ENCODE measurements at places on chromosomes 2 and 18.

DNA sequence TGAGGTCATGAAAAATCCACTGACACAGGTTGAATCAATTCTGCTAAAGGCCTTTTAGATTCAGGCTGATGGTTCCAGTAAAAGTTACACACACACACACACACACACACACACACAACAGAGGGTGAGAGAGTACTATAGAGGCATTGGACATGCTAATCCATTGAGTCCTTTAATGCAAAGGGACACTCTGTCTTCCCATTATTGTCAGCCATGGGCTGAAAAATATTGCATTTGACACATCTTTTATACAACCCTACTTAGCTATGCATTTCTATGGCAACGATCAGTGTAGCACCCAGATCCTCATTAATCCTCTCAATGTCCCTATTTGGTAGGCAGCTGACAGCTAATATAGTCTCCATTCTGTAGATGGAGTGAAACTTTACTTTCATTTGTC, 440.8 kb upstream of the RGPD4 start:
- DNase-seq, result no peak

GRCh38 chr2:236351966-236352525, 87.8 kb upstream of the ASB18 start:
- no peak for DNase-seq

GRCh38 chr18:56568986-56569385, 69.4 kb downstream of the TXNL1 start:
- no peak for DNase-seq

DNA sequence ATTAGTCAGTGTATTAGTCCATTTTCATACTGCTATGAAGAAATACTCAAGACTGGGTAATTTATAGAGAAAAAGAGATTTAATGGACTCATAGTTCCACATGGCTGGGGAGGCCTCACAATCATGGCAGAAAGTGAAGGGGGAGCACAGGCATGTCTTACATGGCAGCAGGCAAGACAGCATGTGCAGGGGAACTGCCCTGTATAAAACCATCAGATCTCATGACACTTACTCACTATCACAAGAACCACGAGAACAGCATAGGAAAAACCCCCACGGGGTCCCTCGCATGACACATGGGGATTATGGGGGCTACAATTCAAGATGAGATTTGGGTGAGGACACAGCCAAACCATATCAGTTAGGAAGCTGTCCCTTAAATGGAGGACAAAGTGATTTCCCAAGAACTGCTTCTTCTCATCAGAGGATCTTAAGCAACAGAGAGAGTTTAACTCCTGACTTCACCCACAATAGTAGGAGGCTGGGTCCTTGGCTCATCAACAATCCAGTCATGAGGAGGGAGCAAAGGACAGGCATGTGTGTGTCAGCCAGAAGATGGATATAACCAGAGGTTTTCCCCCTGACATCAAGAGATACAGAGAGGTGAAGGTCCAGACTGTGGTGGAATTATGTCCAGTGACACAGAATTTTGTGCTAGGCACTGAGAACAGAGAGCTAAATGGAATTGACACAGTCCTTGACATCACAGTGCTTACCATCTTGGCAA, 203.8 kb upstream of the SH3BP4 start:
- DNase-seq, result no peak

GRCh38 chr2:193824474-193824873, 1629.7 kb upstream of the TMEFF2 start:
- DNase-seq, result no peak

GRCh38 chr2:5546181-5546580, 146.0 kb upstream of the SOX11 start:
- DNase-seq, result no peak

DNA sequence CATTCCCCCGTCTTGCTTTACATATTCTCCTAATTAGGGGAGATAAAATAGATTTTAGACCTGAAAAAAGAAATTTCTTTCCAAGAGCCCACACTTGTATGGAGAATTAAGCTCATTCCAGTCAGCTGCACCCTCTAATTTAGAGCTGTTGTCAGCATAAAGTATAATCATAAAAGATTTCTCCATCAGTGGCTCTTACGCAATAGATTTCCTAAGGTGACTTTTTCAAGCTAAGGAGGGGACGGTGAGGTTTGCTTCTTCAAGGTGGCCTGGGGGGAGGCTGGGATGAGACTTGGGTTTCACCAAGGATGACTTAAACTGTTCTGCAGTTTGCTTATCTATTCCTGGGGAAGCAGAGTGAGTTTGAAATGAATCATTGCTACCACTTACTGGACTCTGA, 426.2 kb downstream of the NBAS start:
- DNase-seq, result no peak

GRCh38 chr2:54691445-54692135, 31.9 kb upstream of the EML6 start:
- DNase-seq, result no peak

- no peak for DNase-seq
These were observed 710.0 kb upstream of the ID2 start for GRCh38 chr2:7971841-7972240.

- peak; percentile 15 for DNase-seq
These were observed 59.2 kb downstream of the CCDC141 start for GRCh38 chr2:178990533-178991241.

DNA sequence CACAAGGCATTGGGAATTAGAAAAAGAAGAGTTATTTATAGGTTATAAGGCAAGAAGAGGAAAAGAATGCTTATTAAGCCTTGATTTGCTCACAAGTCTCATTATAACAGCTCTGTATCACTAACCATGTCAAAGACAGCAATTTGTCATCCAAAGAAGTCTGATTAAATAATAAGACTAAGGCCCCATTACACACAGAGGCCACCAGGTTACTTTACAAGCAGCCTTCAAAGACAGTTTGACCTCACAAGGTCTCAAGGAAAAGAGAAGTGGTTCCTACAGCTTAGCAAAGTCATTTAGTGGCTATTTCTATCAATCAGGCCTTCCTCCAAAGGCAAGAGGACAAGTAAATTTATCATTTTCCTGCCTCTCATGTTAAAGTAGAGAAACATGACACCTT, 188.5 kb downstream of the MBD2 start:
- DNase-seq, result no peak

- no peak for DNase-seq
These were observed 99.4 kb upstream of the EPHA4 start for GRCh38 chr2:221671515-221671914.

GRCh38 chr2:156396126-156396525, 40.1 kb upstream of the GPD2 start:
- peak; percentile 45 for DNase-seq

DNA sequence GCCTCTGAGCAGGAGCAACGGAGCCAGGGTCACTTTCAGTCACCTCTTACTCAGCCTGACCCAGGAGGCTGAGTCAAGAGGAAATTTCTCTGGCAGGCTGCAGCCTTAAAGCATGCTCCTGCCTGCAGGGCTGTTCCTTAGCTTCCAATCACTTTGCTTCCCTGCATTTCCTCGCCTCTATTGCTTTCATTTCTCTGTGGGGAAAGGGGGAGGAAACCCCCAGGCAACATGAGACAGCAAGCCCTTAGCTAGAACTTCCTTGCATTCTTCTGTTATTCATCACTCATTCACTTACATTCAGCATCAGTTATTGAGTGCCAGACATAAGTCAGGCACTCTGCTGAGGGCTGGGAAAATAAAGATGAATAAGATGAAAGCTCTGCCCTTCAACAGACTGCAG, 13.0 kb downstream of the XDH start:
- DNase-seq, result no peak

DNA sequence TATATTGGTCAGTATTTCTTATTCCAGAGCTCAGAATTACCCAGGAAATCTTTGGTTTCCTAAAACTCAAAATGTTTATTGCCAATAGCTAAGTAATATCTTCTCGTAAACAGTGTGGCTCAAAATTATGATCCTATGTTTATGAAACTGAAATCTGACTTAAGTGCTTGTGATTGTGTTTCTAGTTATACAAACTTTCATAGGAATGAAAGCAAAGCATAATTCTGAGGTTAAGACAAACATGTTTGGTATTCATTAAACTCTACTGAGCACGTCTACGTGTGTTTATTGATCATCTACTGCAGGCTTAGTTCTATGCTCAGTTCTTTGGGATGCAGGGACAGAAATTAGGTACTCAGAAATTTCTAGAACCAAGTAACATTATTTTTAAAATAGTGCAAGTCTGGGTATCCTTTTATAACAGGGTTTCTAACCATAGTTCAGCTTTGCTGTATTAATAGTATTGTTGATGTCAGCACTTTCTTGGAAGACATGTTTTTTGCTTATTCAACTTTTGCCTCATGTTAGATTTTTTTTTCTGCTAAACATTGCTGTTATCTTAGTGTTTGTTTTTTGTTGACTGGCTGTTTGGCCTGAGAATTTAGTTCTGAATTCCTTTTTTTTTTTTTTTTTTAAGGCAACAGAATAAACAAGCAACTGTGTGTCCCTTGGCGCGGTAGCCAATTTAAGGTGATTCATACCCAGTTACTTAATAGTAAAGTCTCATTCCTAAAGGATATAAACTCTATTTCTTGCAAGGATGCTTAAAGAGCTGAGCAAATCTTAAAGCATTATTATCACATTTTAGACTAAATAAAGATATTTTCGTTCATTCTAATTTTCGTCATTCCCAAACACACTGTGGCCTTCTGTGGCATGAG, 31.3 kb downstream of the PTPRM start:
- no peak for DNase-seq

GRCh38 chr2:205505371-205505770, 176.9 kb upstream of the NRP2 start:
- DNase-seq, result no peak

GRCh38 chr2:189783451-189783926, 650 bp downstream of the ORMDL1 start:
- DNase-seq, result peak; percentile 39

DNA sequence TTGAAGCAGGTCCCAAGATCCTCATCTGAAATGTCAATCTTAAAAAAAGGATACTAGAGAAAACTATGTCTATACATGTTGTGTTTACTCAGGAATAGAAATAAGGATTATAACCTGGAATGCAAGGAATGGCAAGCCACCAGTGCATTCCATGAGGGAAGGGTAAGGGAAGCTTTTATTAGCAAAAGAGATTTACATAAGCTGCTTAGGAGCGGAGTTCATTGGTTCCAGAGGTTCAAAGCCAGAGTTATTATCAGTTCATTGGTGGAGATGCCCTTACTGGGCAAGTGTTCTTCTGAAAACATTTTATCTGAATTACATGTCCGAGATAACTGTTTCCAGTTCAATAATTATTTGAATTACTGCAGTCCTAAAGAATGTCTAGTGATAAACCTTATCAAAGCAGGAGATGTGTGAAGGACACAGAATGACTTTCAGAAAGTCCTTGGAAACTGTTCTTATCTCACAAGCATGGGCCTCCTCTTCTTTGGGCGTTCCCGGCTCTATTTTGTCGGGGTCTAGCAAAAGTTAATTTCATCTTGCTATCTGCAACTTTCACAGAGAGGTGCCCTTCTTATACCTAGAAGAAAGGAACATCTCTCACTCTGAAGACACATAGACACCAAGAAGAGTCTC, 23.5 kb downstream of the COMMD1 start:
- DNase-seq, result no peak

GRCh38 chr2:29923110-29923721, 1.8 kb upstream of the ALK start:
- peak; percentile 69 for DNase-seq

GRCh38 chr2:64906853-64907536, 82.2 kb upstream of the SLC1A4 start:
- no peak for DNase-seq

DNA sequence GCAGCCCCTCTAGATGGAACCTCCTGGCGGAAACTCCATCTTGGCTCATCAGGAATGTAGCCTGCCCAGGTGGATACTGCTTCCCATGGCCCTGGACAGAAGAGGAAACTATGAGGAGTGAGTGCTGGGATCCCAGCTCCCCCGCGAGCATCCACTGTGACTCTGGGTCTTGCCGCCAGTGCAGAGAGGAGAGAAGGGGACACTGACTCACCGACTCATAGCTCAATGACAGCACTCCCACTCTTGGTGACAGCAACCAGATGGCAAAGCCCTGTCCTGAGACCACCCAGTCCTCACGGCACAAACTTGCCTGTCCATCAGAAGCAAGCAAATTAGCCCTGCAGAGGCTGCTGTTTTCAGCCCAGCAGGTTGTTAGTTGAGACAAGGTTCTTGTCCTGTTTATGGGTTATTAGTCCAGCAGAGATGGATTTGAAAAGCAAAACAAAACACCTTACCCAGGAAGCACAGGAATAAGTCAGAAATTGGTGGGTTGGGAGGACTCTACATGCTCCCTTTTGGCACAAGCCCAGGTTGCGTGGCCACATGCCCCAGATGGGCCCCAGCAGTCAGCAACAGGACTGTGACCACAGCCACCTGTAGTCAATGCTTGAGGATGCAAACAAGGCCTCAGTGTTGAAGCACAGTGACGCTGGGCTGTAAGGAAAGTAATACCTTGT, 111.5 kb upstream of the GLI2 start:
- no peak for DNase-seq

- no peak for DNase-seq
These were observed 784.8 kb upstream of the CDH2 start for GRCh38 chr18:28961669-28962228.

DNA sequence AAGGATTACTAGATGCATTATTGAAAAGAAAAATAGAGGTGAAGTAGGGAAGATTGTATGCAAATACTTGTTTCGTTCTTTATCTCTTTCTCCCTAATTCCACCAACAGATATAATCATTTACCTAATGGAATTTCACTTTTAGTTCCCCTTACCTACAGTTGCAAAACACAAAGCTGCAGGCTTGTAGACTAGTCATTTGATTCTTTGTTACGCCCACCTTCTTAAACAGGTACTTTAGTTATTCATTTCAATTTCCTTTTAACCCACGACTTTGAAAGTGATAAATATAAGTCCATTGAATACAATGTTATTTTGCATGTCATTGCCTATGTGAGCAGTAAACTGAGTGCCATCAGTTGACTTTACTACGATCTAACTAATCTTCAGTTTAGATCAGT, 3.9 kb upstream of the HRH4 start:
- DNase-seq, result peak; percentile 15

- DNase-seq, result no peak
These were observed 34.7 kb downstream of the EHBP1 start for GRCh38 chr2:62740221-62740620.

DNA sequence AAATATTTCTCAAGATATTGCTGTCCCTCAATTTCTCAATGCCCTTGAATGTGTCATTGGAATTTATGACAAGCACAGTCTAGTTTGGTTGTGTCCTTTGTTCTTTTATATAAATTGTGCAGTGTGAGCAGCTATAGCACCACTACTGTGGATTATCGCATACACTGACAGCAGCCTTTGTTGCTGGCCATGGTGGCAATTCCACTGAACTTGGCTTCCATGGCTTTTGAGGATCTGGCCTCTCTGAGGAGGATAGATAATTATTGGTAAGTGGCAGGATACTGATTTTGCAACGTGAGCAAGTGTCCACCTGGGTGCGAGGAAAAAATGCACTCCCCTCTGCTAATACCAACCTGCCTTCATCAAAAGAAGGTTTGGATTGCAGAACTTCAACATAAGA, 84.0 kb downstream of the RDH14 start:
- no peak for DNase-seq

- DNase-seq, result no peak
These were observed 39.5 kb downstream of the INO80C start for GRCh38 chr18:35458271-35458670.

GRCh38 chr2:233091595-233092375, 31.6 kb downstream of the INPP5D start:
- DNase-seq, result no peak

GRCh38 chr2:172285010-172285621, 142.3 kb upstream of the ITGA6 start:
- DNase-seq, result no peak

- DNase-seq, result no peak
These were observed 418.9 kb upstream of the POU3F3 start for GRCh38 chr2:104434966-104435365.

All from GM10248 (cell line).